ENCODE measurements at places on chromosomes 4 and X.

DNA sequence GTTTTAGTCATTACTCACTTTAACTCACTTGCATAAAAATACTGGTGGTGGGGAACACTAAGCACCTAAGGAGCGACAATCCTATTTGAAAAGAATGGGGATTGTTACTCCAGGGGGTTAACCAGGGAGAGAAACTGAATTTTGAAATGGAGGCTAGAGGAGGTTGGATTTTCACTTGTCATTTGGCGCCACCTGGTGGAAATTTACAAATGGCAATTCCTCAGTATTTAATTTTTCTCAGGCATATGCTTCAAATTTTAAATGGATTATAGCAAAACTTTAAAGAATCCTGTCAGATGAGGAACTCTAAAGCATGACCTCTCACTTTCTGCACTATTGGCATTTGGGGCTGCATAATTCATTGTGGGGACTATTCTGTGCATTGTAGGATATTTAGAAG lies 2.7 kb upstream of the GEMIN8 start:
- peak; percentile 1 for DNase-seq

DNA sequence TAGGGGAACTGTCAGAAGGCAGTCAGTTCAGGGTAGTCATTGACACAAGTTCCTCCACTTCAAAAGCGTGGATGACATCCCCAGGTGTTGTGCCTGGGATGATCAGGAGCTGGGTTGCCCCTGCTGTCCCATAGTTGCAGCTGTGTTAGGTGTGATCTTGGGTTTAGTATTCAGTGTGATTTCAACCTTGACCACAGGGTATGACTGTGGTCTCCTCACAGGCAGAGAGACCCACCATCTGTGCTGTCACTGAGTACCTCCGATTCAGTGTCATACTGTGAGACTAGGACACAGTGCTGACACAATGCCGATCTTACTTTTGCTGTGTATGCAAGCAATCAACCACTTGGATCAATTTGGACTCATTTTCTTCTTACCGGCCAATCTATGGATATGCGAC lies 25.2 kb downstream of the FOXR2 start:
- no peak for DNase-seq

- no peak for DNase-seq
Measured at GRCh38 chr4:140944572-140944971, 188.4 kb upstream of the TBC1D9 start.

- DNase-seq: no peak
Measured at GRCh38 chr4:138562544-138562991, 320.4 kb upstream of the SLC7A11 start.

DNA sequence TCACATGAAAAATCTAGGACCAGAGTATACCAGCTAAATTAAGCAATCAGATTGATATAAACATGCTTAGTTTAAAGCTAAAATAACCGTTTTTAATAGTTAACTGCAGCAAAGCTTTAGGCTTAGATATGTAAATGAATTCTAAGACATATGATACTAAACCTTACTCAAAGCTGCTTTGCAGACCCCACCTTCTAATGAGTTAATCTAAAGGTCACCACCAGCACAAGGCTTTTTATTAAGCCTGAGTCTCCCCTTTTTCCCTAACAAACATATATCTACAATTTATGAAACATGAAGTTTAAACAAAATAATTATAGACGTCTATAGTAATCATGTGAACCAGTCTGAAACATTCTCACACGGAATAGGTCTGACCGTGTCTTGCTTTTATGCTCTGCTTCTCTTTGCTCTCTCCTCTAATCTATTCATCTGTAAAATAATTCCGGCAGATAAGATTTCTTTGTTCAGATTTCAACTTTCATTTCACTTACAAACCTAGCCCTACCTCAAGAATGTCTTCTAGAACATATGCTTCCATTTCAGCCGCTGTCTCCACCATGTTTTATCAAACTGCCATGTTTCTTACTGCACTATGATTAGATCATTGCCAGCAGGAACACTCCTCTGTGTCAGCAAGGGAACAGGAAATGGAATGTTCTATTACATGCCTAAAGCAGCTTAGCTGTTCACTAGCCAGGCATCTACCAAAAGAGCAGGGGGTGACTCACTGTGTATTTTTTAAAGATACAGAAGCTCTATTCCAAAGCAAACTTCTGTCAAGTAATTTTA lies 35.9 kb downstream of the ANKRD17 start:
- DNase-seq: no peak

DNA sequence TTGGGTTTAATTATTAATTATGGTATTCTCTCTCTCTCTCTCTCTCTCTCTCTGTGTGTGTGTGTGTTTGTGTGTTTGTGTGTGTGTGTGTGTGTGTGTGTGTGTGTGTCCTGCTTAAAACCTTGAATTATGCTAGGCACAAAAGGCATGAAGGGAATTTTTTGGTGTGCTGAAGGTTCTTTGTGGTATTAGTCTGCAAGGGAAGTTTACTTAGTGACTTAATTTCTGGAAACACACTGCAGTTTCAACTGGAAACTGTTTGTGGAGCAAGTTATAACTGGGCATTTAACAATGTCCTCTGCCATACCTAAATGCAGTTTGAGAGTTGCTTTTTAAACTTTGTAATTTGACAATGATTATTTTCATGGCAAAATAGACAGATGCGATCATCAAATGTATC lies 111.7 kb downstream of the FRMPD4 start:
- no peak for DNase-seq

- DNase-seq: no peak
Measured at GRCh38 chr4:185016101-185016940, 2.0 kb upstream of the HELT start.

DNA sequence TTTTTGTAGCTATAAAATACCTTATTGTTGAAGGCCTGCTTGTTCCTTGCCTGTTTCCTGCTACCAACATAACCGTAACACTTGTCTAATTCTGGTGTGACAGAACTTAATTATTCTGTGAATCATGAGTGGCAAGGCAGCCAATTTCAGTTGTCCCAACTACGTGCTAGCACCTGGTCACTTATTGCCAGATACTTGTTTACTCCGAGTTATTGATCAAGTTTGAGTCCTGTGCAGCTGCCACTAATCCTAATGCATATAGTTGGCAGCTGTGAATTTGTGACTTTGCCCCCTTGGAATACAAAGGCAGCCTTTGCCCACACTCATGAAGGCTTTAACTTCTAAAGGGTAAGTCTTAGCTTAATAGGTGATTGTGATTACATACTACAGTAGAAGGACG lies 7.8 kb upstream of the RNF128 start:
- DNase-seq: no peak

- DNase-seq: no peak
Measured at GRCh38 chrX:135437867-135438733, 16.4 kb downstream of the SMIM10L2A start.

DNA sequence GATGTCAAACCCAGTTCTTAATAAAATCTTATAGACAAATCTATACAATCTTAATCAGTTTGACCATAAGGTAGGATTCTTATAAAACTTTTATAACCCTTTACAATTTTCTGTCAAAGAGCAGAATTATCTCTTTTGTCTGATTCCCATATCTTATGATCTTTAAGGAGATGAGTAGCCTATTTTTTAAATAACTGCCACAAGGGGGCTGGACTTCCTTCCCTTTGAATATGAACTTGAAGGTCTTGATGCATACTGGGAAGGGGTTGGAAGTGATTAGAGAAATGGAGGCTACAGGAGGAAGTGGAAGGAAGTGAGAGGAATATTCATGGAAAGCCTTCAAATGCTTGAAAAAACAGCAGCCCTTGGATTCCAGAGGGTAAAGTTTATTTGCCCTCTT lies 111.1 kb downstream of the APOOL start:
- no peak for DNase-seq

- no peak for DNase-seq
Measured at GRCh38 chr4:118308306-118309030, 44.3 kb downstream of the PRSS12 start.

DNA sequence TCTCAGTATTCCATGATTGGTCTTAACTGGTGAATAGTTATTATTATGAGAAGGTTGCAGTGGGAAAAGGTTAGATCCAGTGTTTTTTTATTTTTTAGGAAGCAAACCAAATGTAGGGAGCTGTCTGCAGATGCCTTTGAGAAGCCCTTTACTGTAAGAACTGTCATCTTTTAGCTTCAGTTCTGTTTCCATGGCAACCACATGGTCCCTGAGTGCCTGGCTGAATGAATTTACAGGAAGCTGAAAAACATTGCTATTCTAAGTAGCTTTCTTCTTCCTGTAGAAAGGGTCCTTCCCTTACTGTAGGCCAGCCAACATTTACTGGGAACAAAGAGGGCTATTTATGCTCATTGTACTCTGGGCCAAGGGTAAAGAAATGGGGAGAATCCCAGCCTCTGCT lies 103.3 kb downstream of the DCLK2 start:
- no peak for DNase-seq

DNA sequence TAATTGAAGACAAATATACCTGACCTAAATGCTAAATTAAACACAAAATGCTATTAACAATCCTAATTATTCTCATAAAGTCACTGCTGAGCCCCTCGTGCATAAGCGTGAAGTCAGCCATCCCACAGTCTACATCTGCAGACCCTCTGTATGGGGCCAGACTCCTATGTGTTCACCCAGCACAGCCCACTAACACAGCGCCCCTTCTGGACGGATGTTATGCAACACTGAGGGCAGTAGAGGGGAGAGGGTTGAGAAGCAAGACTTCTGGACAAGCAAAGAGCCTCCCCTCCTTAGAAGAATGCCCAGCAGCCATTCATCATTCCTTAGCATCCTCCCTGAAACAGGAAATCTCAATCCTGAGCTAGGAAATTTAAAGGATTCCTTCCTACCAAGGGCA lies 7.9 kb downstream of the TRPC3 start:
- DNase-seq: no peak

- DNase-seq: no peak
Measured at GRCh38 chrX:107452581-107452980, 3.1 kb downstream of the FRMPD3 start.

GRCh38 chrX:17488036-17488435 lies 113.0 kb downstream of the NHS start:
- DNase-seq: no peak

DNA sequence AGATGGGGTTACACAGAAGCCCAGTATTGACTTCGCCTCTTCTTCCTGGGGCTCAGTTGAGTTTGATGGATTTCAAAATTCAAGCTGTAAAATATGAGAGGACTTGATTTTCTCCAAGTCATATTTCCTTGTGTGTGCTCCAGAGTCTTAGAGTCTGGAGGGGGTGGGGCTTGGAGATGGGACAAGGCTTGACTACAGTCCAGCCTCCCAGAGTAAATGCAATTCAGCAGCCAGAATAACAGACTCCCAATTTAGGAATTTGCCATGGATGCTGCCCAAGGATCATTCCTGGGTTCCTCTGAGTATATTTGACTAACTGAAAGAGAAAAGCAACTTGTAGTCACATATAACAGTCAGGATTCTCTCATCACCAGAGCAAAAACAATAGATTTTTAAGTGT lies 53.7 kb upstream of the RBPJ start:
- no peak for DNase-seq

DNA sequence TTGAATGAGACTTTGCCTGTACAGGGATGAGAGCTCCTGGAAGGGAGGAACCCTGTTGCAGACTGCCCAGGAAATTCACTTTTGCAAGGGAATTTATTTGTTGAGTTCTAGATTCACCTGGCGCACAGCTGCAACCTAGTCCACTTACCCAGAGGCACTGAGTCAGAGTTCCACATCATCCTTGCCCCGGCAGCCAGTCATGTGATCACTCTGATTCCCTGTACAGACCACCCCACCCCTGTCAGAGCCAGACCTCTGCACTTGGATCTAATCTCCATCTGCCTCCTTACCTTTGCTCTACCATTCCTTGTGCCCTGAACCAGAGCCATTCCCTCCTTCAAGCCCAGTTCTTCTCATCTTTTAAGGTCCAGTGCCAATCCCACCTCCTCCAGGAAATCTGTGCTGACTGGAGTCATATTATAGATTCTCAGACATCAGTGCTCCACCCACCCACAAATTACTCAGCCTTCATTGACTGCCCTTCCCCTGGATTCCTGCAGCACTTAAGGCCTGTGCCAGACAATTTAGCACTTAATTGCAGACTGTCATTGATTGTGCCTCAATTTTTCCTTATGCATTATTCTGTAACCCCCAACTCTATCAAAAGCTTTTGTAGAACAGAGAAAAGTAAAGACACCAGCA lies 84.1 kb upstream of the MAGEA4 start:
- DNase-seq: no peak

GRCh38 chr4:84171871-84172270 lies 327.2 kb downstream of the NKX6-1 start:
- DNase-seq: no peak

GRCh38 chrX:73916931-73917667 lies 354.1 kb downstream of the CHIC1 start:
- DNase-seq: no peak

DNA sequence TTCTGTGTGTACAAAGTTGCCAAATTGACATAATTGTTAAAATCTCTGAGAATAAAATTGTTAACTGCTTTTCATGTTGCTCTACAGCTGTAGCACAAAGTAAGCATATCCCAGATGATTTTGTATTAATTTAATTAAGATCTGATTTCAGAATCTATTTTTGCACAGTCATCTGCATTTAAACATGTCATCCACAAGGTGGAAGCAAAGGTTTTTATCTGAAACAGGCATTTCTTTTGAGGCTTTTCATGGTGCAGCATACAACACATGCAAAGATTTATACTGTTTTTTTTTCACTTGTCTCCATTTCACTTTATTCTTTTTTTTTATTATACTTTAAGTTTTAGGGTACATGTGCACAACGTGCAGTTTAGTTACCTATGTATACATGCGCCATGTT lies 51.2 kb downstream of the GC start:
- DNase-seq: no peak

DNA sequence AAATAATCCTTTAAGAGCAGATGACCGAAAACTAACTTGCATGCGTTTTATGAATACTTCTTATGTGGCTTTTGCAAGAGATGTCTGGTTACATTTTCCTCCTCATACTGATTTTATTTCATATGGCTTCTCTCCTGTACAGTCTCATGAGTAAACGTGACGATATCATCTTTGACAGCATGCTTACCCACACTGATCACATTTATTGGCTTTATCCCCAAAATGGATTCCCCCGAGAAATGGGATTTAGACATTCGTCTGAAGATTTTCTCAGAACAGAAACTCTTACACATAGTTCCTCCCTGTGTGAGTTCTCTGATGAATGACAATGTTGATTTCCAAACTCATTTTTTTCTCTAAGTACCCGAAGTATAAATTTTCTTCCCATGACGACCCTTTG lies 939.7 kb upstream of the LCORL start:
- no peak for DNase-seq

DNA sequence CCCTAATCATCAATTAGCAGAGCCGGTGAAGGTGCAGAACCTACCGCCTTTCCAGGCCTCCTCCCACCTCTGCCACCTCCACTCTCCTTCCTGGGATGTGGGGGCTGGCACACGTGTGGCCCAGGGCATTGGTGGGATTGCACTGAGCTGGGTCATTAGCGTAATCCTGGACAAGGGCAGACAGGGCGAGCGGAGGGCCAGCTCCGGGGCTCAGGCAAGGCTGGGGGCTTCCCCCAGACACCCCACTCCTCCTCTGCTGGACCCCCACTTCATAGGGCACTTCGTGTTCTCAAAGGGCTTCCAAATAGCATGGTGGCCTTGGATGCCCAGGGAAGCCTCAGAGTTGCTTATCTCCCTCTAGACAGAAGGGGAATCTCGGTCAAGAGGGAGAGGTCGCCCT lies 3.3 kb upstream of the OPN1LW start:
- no peak for DNase-seq

- DNase-seq: no peak
Measured at GRCh38 chr4:5524446-5525299, 183.7 kb downstream of the EVC2 start.

All from hypothalamus (tissue), 51 donors.